ENCODE measurements at places on chromosomes 11 and 22.

DNA sequence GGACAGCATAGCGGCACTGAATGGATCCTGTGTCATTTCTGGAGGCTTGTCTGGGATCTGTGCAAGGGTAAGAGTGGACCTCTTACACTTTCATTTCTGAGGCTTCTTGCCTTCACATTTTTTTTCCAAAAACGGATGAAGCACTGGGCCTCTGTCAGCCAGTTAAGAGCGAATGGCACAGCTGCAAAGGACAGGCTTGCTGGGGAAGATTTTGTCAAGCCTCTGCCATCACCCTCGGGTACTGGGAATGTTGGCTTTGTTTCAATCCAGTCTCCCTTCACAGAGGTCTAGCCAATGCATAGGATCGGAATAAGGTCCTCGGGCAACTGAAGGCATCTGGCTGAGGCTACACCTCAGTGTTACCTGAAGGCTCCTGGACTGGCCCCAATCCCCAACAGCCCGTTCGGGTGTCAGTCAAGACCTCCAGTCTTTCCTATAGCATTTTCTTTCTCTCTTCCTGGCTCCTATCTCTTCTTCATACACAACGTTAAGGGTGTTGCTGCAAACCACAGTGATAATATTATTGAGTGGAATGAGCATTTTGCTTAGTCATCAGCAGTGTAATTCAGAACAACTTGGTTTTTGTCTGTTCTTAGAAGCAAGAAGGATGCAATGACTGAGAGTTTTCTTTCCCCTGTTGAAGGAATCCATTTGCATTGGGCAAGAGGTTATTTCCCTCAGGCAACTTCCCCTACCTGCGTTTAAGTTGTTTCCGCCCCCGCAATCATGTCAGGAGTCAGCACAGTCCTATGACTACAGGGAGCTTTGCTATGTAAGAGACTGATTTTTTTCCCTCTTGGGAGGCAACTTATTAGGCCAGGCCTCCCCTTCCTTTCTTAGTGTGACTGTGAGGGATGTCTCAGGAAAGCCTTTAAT is 22.8 kb downstream of the NPAT start:
- DNase-seq: peak; percentile 41

- DNase-seq: no peak
Measured at GRCh38 chr11:93729129-93729616, 12.1 kb downstream of the TAF1D start.

GRCh38 chr11:122731500-122731913 is 76.0 kb downstream of the UBASH3B start:
- no peak for DNase-seq

- no peak for DNase-seq
Measured at GRCh38 chr11:84117394-84117793, 831.2 kb upstream of the CCDC90B start.

DNA sequence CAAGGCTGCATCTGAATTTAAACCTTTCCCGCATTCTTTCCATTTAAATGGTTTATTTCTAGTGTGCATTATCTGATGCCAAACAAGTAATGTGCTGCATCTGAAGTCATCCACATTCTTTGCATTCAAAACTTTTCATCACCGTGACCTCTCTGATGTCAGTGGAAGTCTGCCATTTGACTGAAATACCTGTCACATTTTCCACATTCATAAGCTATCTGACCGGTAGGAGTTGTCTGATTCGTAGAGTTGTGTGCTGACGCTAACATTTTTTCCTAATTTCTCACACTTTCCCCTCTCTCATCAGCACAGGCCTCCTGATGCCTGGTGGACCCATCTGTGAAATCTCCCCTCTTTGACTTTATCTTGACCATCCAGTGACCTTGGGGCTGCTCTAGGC is 79.9 kb upstream of the BARX2 start:
- DNase-seq: no peak

- peak; percentile 49 for DNase-seq
Measured at GRCh38 chr11:125141686-125142535, 22.6 kb upstream of the PKNOX2 start.

DNA sequence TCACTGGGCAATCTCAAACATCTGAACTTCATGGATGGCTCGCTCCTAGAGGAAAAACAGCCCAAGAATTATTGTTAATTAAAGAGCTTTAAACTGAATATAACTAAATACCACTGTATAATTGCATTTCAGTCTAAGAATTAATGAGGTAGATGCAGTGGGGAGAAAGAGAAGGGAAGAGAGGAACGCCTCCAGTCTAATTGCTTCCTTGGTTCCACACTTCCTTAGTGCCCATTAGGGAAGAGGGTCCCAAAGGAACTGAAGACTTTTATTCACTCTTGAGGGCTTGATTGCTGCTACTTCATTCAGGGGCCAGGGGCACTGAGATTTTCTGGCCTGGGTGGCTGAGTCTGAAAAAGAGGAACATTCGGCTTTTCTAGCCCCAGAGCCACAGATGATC is 11.8 kb upstream of the OR10G7 start:
- no peak for DNase-seq

- DNase-seq: no peak
Measured at GRCh38 chr11:30983776-30984441, 385.6 kb downstream of the DCDC1 start.

GRCh38 chr11:125994509-125994908 is 48.7 kb downstream of the VSIG10L2 start:
- DNase-seq: no peak

DNA sequence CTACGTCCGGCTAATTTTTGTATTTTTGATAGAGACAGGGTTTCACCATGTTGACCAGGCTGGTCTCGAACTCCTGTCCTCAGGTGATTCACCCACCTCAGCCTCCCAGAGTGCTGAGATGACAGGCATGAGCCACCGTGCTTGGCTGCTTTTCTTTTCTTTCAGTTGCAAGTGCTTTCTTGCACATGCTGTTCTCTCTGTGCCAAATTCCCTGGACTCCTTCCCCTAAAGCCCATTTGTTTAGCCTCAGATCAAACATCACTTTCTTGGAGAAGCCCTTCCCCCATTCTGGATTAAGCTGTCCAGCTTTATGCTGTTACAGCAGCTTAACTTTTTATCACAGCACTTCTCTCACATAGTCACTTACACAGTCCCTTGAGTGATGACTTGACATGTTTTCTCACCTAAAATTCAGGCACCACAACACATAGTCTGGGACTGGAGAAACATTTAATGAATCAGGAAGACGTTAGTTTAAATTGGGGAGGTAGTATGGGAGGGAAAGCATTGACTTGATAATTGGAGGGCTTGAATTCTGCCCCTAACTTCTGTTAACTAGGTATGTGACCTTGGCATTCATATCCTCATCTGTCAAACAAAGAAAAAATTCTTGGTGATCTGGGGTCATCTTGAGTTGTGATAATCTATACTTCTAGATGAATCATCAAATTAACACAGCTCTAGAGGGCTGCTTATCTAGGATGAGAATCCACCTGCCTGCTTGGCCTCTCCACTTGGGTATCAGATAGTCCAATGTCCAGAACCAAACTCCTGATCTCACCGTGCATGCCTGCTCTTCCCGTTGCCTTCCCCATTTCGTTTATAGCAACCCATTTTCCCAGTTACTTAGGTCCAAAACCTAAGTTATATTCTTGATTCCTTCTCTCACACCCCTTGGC is 18.4 kb downstream of the ACO2 start:
- DNase-seq: no peak

DNA sequence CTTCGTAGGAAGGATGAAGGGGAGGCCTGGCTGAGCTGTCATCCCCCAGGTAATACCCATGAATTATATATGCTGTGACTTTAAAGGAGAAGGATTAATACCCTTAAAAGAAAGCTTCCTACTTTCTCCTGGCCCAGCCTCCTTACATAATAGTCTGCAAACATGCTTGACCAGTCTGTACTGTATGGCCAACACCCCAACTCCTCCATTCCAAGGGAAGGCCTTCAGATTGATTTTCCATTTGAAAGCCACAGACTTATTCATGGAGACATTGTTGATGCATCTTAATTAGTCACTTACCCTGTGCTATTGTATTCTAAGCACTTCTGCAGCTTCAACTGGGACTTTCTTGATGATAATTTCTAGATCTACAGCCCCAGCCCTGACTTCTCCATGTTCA is 2.0 kb downstream of the PAAF1 start:
- DNase-seq: no peak

DNA sequence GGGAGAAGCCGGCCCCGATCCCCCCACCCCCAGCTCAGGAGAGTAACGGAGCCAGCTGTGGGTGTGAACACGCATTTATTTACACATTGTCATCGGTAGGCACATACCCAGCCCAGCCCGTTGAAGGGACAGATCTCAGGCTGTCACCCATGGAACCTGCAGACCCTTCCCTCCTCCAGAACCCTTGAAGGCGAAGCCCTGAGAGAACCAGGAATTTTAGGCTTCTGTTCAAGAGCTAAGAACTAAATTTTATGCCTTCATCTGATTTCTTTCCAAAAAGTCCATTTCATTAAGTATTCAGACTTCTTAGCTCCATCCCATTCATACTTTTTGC is 379 bp upstream of the BRMS1 start:
- no peak for DNase-seq

GRCh38 chr11:130666781-130667251 is 218.4 kb downstream of the ADAMTS15 start:
- DNase-seq: no peak

DNA sequence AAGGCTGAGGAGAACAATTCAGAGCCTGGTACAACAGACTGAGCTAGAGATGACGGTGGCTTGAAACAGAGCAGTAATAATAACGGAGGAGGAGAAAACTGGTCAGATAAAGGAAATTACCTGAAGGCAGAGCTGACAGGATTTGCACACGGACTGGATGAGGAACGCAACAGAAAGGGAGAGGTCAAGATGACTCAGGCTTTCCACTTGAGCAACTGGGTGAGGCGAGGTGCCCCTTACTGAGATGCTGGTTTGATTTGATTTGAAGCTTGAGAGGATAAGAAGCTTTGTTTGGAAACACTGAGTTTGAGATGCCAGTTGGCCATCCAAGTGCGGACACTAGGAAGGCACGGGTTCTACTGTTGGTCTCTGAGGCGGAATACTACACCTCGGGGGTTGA is 35.4 kb upstream of the NRIP3 start:
- no peak for DNase-seq

- DNase-seq: no peak
Measured at GRCh38 chr11:75547617-75548058, 14.4 kb upstream of the SERPINH1 start.

DNA sequence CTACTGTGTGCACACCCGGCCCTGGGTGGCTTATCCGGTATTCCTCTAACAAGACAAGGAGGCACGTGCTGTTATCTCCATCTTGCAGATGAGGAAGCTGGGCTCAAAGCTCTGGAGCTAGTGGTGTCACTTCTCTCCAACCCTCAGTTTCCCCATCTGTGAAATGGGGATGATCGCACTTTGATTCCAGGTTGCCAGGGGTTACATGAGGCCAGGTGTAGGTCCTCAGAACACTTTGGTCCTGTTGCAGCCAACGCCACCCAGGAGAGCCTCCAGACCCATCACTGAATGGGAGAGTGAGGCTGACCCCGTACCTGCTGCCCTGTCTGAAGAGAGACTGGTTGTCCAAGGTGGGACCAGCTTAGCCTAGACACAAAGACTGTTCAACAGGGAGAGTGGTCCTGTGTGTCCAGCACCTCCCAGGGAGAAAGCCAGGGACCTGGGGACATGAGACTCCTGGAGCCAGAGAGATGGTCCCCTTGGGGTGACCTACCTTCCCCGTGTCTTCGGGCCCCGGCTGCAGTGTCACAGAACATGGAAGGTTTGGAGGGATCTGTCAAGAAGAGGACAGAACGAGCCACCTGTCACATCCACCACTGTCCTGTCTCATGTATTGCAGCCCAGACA is 41.0 kb downstream of the TPBGL start:
- DNase-seq: no peak

DNA sequence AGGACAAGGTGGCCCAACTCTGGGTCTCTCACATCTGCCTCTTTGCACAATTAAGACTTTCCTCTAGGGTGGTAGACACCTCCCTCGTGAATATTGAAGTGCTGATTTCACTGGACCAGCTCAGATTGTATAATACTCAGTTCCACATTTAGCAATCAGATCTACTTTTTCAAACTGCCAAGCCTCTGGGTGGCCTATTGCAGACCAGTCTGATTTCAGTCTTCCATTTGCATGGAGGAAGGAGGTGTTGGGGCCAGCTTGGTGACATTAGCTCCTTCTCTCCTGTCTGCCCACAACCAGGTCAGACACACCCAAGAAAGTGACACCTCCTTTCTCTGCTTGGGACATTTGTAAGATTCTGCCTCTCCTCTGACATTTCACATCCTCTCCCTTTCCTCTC is 78.2 kb downstream of the PPFIBP2 start:
- no peak for DNase-seq

DNA sequence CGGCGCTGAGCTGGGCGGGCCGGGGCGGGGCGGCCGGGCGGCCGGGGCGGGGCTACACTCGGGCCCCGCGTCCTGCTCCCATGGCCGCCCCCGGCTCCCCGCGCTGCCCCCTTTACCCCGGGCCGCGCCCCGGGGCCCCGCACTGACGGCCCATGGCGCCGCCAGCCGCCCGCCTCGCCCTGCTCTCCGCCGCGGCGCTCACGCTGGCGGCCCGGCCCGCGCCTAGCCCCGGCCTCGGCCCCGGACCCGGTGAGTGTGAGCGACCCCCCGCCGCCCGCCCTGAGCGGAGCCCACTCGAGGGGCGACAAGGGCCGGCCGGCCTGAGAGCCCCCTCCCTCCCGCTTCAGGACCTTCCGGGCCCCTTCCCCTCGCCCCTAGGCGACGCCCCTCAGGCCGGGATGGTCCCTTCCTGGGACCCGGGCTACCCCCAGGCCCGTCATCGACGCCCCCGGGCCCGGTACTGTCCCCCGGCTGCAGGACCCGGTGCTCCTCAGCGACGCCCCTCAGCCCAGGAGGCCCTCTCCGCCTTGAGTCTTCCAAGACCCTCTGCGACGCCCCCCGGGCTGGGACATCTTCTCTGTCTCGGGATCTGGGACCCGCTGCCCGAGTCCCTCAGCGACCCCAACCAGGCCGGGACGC is at the start of gene KREMEN1:
Gene KREMEN1, plus strand, starts transcription at position 57 of the 639 bp plus-strand sequence. Its CDS starts 96 bp downstream, at position 153.
- no peak for DNase-seq

GRCh38 chr11:65918211-65919140 is at the start of gene C11orf68:
Gene C11orf68 (minus strand): TSS chr11:65919062. CDS start chr11:65919031, 31 bp downstream.
- DNase-seq: no peak

DNA sequence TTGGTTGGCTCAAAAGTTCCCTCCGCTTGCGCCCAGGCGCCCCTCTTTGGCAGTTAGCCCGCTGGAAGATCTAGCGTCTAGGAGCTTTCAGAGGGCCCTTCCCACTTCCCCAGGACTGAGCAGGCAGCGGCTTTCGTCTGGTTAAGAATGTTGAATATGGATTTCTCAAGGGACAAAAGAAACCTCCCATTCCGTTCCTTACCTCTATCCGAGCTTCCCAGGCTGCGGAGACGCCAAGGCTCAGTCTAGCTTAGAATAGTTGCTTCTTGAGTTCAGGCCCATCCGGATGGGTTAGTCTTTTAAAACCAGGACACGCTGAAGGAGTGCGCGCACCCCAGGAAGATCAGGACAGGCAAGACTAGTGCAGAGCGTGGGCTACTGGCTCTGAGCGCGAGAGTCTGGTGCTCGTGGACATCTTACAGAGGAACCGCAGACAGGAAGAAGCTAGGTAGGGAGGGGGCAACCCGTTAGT is 1.6 kb downstream of the NELL1 start:
- no peak for DNase-seq

- no peak for DNase-seq
Measured at GRCh38 chr22:46058091-46058420, 81.1 kb upstream of the WNT7B start.

- DNase-seq: no peak
Measured at GRCh38 chr22:48581796-48582469, 1245.7 kb downstream of the BRD1 start.

GRCh38 chr11:61693922-61694601 is 13.9 kb downstream of the DAGLA start:
- DNase-seq: no peak
